ENCODE measurements at places on chromosomes 12 and 14.

DNA sequence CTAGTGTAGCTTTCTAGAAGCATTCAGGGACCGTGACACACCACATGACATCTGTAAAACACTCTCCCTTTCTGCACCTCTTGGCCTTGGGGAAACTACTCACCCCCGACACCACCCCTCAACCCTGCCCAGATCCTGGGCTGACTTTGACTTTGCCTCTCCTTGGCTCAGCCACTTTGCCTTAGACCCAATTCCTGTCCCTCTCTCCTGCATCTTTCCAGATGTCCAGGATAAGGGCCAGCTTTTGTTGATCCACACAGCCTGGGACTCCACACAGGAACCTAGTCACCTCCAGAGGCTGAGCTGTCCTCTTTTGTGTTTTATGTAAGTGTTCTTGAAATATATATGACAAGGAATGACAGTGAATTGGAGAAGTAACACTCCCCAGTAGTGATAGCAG, 153.7 kb upstream of the PLXNC1 start:
- DNase-seq: no peak

- DNase-seq: peak; percentile 41
These were observed 207.0 kb downstream of the ATP23 start for GRCh38 chr12:58148405-58148804.

GRCh38 chr14:68740788-68741476, 51.9 kb downstream of the ZFP36L1 start:
- DNase-seq: no peak

DNA sequence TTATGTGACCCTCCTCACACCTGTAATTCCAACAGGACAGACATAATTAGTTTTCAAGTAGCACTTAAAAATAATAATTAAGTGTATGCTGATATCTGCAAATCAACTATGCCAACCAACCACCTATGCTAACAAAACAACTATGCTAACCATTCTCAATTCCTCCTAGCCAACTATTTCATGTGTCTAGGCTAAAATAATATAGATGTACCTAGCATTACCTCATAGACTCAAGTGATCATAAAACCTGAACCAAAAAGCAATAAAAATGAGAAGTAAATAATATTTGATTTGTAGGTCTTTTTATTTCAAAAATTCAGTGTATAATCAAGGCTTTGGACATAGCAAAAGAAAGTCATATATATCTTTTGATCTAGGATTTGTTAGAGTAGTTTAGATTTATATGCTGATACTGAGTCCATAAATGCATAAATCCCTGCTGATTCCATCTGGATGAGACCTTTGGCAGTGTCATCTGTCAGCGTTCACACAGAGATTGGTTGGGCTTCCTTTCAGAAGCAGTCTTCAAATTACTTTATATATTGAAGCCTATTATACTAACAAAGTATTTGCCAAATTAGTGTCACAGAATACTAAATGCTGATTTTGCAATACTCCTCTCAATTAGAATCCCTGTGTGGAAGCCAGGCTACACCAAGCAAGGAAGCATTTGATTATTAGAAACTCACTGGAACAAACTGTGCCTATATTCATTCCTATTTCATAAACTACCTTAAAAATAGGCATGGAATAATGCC, 101.4 kb upstream of the PPM1H start:
- DNase-seq: no peak

All from SW 1271 (cell line).